ENCODE measurements at places on chromosomes 2 and 18. TPM values are rescaled to one million over a fixed set of nuclear protein-coding genes. Genes with fewer than 3 reads are reported as not detected.
A peak's percentile ranks its signal among the peaks of the same experiment; 100 is the strongest.

DNA sequence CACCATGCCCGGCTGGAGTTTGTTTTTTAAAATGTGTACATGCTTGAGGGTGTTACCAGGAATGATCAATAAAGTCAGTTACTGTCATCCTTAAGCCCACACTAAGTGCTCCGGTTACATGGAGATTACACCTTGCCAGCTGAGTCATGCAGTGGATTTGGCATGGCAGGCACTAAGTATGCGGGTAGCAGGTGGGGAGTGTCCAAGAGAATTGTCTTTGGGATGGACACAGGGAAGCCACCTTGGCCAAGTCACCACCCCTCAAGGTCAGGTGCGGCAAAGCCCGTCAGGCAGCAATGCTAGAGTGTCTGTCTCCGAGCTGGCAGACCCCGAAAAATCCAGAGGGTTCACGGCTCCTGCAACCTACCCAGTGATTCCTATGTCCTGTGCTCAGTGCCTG, 54.8 kb downstream of the GBX2 start:
- H3K27me3 ChIP-seq, result no peaks in the 10 kb centered on the region
- H3K27ac ChIP-seq, result no peak overlapping the region
- H3K4me1 ChIP-seq, result peaks cover 16% of the 10 kb centered on the region
- DNase-seq, result no peak
- H3K36me3 ChIP-seq, result no peaks in the 10 kb centered on the region
- no peak overlapping the region for H3K4me3 ChIP-seq

GRCh38 chr2:19815746-19816145, 86.0 kb downstream of the TTC32 start:
- no peaks in the 10 kb centered on the region for H3K36me3 ChIP-seq
- H3K27ac ChIP-seq, result no peak overlapping the region

DNA sequence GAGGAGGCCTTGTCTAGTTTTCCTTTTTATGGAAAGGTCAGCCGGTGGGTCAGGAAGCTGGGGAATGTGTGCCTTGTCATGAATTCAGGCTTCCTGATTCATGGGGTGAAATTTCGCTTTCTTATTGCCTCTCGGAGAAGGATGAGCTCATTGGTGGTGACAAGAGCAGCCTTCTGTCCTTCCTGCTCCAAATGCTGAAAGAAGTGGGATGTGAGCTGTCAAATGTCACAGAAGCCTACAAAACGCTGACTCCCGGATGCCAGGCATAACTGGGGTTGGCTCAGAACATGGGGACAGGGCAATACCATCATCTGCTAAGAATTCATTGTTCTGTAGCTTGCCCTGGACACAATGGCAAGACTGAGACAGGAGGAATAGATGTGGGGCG, 55.8 kb upstream of the FAM136A start:
- no peaks in the 10 kb centered on the region for H3K27me3 ChIP-seq
- H3K4me1 ChIP-seq, result peaks cover 8% of the 10 kb centered on the region
- DNase-seq, result peak; percentile 14
- H3K4me3 ChIP-seq, result no peak overlapping the region
- no peaks in the 10 kb centered on the region for H3K36me3 ChIP-seq

GRCh38 chr2:58052978-58053377, 6.4 kb downstream of the VRK2 start:
- H3K36me3 ChIP-seq, result peaks cover 3% of the 10 kb centered on the region
- H3K4me3 ChIP-seq, result no peak overlapping the region
- H3K4me1 ChIP-seq, result peaks cover 13% of the 10 kb centered on the region
- H3K27ac ChIP-seq, result no peak overlapping the region

DNA sequence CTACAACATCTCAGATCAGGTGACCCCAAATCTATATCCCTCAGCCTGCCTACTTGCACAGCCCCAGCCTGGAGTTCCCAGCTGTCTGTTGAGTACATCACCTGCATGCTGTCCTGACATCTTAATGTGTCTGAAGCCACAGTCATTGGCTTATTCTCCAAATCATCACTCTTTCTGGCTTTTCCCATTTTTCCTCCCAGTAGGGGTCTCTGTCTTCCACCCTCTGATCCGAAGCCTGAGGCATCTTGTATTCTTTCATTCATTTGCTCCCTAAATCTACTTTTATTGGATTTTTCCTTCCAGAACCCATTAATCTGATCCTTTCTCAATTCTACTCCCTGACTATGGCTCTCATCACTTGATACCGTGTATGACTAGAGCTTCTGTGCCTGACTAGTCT, 332.9 kb upstream of the DCC start:
- no peak overlapping the region for H3K27ac ChIP-seq
- H3K4me3 ChIP-seq, result no peak overlapping the region
- H3K4me1 ChIP-seq, result no peaks in the 10 kb centered on the region

GRCh38 chr2:240358080-240358479, 77.4 kb upstream of the GPC1 start:
- no peak for DNase-seq
- no peak overlapping the region for H3K4me3 ChIP-seq
- H3K27me3 ChIP-seq, result peaks cover 92% of the 10 kb centered on the region
- no peaks in the 10 kb centered on the region for H3K36me3 ChIP-seq
- no peak overlapping the region for H3K27ac ChIP-seq
- H3K4me1 ChIP-seq, result no peaks in the 10 kb centered on the region

DNA sequence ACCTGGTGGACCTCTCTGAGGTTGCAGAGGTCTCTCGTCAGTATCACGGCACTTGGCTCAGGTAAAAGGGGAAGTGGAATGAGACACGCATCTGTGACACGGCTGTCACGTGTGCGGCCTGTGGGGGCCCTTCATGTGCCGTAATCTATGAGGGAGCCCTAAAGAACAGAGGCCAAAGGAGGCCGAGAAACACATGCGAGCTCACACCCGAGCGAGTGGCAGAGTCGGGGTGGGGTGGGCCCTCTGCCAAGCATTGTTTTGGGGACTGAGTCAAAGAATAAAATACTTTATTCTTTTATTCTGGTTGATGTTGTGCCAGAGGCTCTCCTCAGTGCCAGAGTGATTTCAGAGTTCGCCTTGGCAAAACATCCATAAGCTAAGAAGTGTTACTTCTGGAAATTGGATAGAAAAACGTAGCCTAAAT, 43.3 kb downstream of the PLB1 start:
- no peak overlapping the region for H3K27ac ChIP-seq
- H3K4me1 ChIP-seq, result peaks cover 21% of the 10 kb centered on the region
- no peak overlapping the region for H3K4me3 ChIP-seq
- H3K27me3 ChIP-seq, result peaks cover 26% of the 10 kb centered on the region
- DNase-seq, result no peak

- peak; percentile 50 for DNase-seq
- H3K4me1 ChIP-seq, result peaks cover 28% of the 10 kb centered on the region
- H3K36me3 ChIP-seq, result no peaks in the 10 kb centered on the region
- no peak overlapping the region for H3K27ac ChIP-seq
These were observed 7.0 kb upstream of the STK39 start for GRCh38 chr2:168254158-168254935.

- no peaks in the 10 kb centered on the region for H3K4me1 ChIP-seq
- no peak overlapping the region for H3K27ac ChIP-seq
- H3K27me3 ChIP-seq, result peaks cover 10% of the 10 kb centered on the region
- H3K36me3 ChIP-seq, result no peaks in the 10 kb centered on the region
- DNase-seq, result no peak
- no peak overlapping the region for H3K4me3 ChIP-seq
These were observed 24.9 kb downstream of the COPS9 start for GRCh38 chr2:240111253-240111652.

DNA sequence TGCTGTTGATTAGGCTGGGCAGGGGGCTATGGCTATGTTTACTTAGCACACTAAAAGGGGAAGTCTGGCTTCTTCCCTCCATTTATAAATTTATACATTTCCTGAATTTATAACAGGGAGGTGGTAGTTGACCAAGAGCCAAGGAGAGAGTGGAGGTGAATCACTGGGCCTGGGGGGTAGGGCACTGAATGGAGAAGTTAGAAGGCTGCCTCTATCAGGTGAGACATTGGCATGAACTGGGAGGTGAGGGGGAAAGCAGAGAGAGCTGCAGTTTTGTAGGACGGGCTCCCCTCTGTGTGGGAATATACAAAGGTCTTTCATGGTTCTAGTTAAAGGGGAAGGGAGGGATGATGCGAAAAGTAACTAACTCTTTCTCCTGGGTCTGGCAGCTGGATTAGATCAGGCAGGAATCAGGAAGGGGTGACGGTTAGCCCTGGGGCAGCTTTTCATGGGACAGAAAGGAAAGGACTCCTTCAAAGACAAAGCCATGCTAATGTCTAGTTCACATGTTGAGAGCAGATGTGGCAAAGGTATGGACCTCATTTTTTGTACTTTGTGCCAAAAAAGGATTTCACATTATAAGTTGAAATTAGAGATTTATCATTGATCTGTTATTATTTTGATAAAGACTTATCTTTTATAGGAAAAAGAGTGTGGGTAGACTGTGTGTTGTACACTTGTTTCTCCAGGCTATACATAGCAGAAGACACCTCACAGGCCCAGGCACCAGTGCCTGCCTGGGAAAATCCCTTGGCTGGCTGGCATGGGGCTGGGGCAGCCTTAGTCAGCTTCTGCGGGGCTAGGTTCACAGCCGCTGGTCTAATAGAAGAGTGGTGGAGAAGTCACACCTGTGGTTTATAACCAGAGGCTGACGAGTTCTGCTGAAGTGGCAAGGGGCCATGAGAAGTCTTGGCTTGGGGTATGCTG, 158.7 kb downstream of the CLIP4 start:
- H3K27ac ChIP-seq, result no peak overlapping the region
- H3K4me3 ChIP-seq, result no peak overlapping the region
- peaks cover 13% of the 10 kb centered on the region for H3K4me1 ChIP-seq
- H3K27me3 ChIP-seq, result peaks cover 12% of the 10 kb centered on the region
- no peaks in the 10 kb centered on the region for H3K36me3 ChIP-seq
- DNase-seq, result no peak

DNA sequence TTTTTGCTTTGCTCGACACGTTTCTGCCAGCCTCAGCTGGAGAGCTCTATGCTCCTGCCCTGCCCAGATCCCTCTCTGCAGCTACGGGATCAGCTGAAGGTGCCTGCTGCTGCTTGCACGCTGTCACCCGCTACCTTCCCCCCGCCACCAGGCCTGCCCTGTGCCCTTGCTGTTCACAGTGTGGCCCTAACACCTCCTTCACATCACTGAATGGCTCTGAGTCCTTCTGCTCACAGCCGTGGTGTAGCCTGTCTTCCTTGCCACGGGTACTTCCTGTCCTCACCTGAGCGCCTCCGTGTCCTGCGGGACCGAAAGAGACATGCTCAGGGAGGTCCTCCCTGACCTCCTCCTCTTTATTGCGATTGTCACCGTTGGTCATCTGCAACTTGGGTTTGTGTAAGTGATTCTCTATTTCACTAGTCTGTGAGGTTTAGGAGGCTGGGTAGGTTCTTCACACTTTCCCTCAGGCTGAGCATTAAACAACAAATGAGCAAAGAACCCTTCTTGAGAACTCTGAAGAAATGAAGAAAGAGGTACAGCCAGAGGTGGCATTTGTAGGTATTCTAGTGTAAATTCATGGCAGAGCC, 127.5 kb downstream of the NCK2 start:
- DNase-seq, result no peak
- no peak overlapping the region for H3K27ac ChIP-seq
- H3K36me3 ChIP-seq, result no peaks in the 10 kb centered on the region
- no peaks in the 10 kb centered on the region for H3K27me3 ChIP-seq
- no peak overlapping the region for H3K4me3 ChIP-seq

GRCh38 chr2:192459422-192459821, 264.7 kb upstream of the TMEFF2 start:
- no peaks in the 10 kb centered on the region for H3K27me3 ChIP-seq
- H3K4me3 ChIP-seq, result no peak overlapping the region

DNA sequence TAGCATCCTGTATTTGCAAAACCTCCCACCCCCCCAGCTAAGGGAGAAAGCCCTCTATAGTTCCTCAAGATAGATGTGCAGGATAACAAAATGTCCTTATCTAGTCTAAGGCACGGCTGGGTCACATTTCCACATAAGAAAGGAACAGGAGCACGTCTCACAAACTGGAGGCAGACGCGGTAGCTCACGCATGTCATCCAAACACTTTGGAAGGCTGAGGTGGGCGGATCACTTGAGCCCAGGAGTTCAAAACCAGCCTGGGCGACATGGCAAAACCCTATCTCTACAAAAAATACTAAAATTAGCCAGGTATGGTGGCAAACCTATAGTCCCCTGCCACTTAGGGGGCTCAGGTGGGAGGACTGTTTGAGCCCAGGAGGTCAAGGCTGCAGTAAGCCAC, 9.3 kb downstream of the SF3B1 start:
- peaks cover 53% of the 10 kb centered on the region for H3K36me3 ChIP-seq
- peaks cover 52% of the 10 kb centered on the region for H3K4me1 ChIP-seq
- no peak for DNase-seq
- no peak overlapping the region for H3K4me3 ChIP-seq
- no peaks in the 10 kb centered on the region for H3K27me3 ChIP-seq

GRCh38 chr2:221134718-221135117, 437.4 kb downstream of the EPHA4 start:
- no peak overlapping the region for H3K4me3 ChIP-seq
- no peaks in the 10 kb centered on the region for H3K36me3 ChIP-seq
- no peak for DNase-seq
- no peaks in the 10 kb centered on the region for H3K4me1 ChIP-seq
- H3K27me3 ChIP-seq, result no peaks in the 10 kb centered on the region
- no peak overlapping the region for H3K27ac ChIP-seq

DNA sequence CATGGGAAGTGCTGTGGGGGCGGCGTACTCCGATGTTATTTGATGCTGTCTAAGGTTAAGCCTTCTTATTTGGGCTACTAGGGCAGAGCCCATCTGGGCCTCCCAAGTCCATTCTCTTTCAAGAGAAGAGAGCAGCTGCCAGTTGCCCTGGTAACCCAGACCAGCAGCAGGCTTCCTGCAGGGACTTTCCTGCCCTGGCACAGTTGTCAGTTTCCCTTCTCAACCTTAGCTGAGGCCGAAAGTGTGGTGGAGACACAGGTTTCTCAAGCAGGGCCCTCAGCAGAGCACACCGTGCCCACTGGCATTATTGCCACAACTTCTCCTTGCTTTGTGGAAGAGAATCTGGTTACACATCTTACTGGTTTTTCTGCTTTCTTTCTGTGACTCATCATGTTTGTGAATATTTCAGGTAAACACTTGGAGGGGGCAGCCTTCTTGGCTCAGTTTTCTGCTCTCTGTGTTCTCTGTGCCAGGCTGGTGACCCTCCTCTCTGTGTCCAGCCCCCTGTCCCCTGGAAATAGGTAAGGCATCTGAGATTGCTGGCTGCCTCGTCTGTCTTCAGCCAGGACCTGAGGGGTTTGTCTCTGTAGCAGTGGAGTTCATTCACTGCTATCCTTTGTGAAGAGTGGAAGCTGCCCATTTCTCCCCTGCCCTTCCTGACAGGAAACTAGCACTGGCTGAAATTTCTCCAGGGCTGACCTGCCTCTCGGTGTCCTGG, 111.0 kb downstream of the B3GNT2 start:
- H3K27me3 ChIP-seq, result no peaks in the 10 kb centered on the region
- H3K4me3 ChIP-seq, result no peak overlapping the region
- DNase-seq, result no peak
- no peak overlapping the region for H3K27ac ChIP-seq
- H3K4me1 ChIP-seq, result peaks cover 43% of the 10 kb centered on the region

Gene FTCDNL1
- total RNA-seq, result 1.4 TPM

Gene REG3G
- total RNA-seq, result not detected

Gene CD226
- total RNA-seq, result 0.15 TPM

Gene CCT7
- 689 TPM for total RNA-seq

Gene ABHD3
- 32.1 TPM for total RNA-seq

Gene CAVIN2
- total RNA-seq, result 7.6 TPM

Gene CD207
- total RNA-seq, result 0.27 TPM

Gene C2orf78
- total RNA-seq, result not detected
